ENCODE measurements at places on chromosomes 3 and 15. TPM values are rescaled to one million over a fixed set of nuclear protein-coding genes. Genes with fewer than 3 reads are reported as not detected.
A peak's percentile ranks its signal among the peaks of the same experiment; 100 is the strongest.

DNA sequence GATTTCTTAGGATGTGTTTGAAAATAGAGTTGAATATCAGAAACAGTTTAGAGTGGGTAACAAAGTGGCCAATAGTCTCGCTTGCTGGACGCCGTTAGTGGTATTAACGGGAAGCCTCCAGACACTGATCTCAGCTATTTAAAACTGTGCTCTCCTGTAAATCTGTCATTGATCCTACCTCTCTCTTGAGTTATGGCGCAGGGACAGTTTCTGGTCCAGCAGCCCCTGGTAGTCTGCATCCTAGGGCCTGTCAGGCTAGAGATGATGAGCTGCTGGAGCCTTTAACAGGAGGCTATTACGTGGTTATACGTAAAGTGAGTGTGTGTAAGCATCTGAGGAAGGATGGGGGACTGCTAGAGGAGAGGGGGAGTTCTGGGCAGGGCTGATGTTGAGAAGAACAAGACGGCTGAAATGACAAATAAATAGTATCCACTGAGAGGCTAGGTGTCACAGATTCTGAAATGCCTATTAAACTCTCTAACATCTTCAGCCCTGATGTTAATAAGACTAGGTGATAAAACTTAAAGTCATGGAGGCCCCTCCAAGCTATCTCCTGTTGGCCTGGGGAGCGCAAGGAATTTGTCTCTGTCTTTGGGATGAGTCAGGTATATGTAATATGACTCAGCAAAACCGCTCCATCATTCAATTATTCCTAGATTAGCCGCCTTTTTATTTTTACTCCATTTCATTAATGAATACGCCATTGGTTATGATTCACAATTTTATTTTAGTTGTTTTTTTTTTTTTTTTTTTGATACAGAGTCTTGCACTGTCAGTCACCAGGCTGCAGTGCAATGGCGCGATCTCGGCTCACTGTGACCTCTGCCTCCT is 155.7 kb downstream of the GREM1 start:
- DNase-seq: no peak

DNA sequence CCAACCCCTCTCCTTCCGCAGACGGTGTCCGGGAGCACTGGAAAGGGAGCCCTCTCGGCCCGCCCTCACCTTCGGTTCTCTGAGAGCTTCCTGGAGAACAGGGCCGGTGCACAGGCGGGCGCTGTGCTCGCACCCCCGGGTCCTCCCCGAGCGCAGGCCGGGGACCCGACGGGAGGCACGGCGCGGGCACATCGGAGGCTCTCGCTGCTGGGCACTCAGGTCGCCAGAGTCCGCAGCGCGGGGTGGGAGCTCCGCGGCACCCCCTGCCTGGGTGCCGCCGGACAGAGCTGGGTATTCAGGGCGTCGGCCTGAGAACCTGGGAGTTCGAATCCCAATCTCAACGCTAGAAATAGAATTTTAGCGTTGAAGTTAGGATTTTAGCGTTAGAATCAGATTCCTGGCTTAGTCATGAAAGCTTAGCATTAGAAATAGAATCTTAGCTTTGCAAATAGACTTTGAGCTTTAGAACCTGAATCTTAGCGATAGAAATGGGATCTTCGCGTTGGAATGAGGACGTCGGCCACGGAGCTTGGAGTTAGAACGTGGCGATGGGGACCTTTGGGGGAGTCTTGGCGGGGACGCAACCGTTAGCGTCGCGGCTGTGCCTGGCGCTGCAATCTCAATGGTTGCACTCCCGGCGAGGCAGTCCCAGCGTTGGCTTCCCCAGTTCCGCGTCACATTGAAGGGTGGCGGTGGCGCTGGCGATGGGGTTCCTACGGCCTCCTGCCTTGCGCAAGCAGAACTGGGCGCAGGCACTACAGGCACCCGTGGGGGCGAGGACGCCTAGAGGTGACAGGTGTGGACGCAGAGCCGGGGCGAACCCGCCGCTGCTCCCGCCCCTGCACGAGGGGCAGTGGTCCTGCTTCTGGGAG is 549 bp downstream of the TRH start:
- DNase-seq: peak; percentile 35

DNA sequence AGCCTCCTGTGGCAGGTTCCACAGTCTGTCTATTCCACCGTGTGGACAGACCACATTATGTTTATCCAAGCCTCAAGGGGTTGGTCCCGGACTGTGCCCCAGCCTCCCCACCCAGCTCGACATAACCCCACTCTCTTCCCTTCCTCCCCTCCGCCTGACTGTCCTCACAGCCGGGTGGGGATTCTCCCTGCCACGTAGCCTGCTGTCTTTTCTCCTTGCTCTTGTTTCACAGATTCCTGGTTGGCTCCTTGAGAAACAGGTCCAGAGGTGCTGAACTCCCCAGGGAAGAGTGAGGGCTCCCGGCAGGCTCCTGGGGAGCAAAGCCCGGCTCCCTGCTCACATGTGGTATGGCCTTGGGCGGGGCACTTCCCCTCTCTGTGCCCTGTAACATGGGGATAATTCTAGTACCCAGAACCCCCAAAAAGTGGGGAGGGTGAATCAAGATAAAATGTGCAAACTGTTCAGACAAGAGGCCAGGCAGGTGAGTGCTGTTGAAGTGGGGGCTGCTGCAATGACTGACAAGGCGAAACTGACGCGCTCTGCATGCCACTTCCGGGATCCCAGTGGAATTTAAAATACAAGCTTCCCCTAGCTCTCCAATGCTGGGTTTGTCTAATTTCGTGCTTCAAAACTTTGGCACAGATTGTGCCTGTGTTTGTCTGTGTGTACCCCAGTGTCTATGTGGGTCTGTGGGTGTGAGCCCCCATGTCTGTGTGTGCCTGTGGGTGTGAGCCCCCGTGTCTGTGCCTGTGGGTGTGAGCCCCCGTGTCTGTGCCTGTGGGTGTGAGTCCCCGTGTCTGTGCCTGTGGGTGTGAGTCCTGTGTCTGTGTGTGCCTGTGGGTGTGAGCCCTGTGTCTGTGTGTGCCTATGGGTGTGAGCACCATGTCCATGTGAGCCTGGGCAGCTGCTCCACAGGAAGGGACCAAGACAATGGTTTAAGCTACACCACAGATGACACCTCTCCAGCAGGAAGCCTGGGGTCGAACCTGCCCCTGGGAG is 160.6 kb upstream of the IQSEC1 start:
- no peak for DNase-seq

DNA sequence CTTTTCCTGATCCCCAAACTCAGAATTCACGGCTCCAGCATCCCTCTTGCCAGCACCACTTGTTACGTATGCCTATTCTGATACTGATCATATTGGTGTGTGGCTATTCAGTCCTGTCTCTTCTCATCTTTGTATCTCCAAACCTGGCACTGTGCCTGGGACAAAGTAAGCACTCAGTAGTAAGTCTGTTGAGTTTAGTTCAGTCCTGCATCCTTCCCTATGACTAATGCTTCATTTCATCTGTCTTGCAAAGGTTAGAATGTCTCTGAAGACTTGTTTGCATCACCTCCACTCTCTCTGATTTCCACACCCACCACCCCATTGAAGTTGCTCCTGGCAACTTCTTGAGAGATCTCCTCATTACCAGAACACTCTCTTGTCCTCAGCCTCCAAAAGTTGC is 80.3 kb downstream of the HMG20A start:
- DNase-seq: no peak

DNA sequence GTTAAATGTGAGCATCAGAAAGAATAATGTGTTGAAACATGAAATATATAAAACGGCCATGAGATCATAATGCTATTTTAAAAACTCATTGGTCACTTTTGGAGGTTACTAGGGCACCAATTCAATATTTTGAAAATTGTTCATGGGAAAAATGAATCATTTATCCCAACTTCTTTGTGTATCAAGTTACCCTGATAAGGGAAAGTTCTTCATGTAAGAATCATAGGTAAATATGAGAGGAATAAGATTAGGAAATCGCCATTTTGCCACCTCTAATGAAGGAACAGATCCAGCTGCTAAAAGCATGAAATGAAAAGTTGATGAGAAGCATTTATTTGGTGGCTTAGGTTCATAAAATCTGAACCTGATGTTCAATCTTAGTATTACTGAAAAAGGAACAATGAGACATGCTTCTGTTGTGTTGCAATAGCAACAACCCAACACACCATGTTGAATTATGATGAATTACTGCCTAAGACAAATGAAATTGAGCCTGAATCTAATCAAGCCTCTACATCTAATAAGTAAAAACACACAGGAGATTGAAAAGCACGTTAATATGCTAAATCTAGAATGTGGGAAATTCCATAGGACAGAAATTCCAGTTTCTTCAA is 32.5 kb downstream of the ABHD5 start:
- no peak for DNase-seq

GRCh38 chr3:196463478-196463756 is 31.2 kb upstream of the UBXN7 start:
- no peak for DNase-seq

DNA sequence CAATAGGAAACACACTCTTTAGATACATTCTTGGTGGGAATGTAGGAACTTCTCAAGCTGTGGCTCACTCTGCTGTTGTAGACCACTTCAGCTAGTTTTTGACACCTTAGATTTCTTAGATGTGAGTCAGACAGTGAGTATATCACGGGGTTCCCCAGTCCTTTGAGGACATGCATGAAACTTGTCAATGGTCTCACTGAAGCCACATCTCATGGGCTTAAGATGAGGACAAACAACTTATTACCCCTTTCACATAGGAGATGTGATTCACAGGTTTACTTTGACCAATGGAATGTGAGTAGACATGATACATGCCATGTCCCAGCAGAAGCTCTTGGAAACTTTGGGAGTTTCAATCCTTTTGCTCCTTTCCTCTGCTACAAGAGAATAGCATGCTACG is 325.5 kb downstream of the CHST2 start:
- DNase-seq: no peak

DNA sequence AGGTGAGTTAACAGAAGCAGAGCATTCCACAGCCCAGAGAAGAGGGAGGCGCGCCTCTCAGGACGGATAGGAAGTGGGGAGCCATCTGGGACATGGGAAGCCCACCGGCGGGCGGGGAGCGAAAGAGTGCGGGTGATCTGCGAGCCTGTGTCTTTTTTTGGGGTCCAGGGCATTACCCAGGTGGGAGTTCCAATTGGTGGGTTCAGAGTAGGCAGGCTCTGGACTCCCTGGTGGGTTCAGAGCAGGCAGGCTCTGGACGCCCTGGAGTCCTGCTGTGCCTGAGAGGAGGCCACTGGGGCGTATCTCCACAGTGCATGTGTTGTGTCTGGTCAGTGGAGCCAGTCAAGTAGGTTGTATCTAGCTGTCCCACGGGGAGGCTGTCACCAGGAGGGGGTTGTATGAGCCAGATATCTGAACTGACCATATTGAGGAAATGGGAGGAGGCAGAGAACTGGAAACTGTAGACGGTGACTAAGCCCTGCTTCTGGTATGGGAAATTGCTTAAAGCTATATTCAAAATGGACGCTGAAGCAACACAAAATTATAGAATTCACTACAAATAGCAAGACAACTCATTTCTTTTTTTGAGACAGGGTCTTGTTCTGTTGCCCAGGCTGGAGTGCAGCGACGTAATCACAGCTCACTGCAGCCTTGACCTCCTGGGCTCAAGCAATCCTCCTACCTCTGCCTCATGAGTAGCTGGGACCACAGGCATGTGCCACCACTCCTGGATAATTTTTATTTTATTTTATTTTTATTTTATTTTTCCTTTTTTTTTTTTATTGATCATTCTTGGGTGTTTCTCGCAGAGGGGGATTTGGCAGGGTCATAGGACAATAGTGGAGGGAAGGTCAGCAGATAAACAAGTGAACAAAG is 34.5 kb upstream of the CHST2 start:
- no peak for DNase-seq

- no peak for DNase-seq
These were observed 48.2 kb upstream of the TNK2 start for GRCh38 chr3:195956577-195956976.

DNA sequence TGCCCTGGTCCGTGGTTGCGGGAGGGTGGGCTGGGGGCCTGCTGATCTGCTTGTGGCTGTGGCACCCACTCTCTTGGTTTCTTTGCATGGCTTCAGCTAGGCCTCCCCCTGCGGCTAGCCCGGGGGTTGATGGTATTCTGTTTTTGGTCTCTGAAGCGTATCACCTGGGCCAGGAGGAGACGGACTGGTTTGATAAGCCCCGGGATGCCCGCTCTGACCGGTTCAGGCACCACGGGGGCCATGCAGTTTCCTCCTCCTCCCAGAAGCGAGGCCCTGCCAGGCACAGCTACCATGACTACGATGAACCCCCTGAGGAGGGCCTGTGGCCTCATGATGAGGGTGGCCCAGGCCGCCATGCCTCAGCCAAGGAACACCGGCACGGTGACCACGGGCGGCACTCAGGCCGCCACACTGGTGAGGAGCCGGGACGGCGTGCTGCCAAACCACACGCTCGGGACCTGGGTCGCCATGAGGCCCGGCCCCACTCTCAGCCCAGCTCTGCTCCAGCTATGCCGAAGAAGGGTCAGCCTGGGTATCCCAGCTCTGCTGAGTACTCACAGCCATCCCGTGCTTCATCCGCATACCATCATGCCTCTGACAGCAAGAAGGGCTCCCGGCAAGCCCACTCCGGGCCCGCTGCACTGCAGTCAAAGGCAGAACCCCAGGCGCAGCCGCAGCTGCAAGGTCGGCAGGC is 11.3 kb upstream of the APEH start:
- no peak for DNase-seq

GRCh38 chr3:15787941-15788340 is 9.8 kb downstream of the ANKRD28 start:
- DNase-seq: no peak

GRCh38 chr15:67685716-67686115 is 139.6 kb upstream of the SKOR1 start:
- DNase-seq: no peak

GRCh38 chr3:159513867-159514380 is 474.7 kb upstream of the IL12A start:
- no peak for DNase-seq

- no peak for DNase-seq
These were observed 36.3 kb downstream of the SERPINI2 start for GRCh38 chr3:167437428-167438139.

DNA sequence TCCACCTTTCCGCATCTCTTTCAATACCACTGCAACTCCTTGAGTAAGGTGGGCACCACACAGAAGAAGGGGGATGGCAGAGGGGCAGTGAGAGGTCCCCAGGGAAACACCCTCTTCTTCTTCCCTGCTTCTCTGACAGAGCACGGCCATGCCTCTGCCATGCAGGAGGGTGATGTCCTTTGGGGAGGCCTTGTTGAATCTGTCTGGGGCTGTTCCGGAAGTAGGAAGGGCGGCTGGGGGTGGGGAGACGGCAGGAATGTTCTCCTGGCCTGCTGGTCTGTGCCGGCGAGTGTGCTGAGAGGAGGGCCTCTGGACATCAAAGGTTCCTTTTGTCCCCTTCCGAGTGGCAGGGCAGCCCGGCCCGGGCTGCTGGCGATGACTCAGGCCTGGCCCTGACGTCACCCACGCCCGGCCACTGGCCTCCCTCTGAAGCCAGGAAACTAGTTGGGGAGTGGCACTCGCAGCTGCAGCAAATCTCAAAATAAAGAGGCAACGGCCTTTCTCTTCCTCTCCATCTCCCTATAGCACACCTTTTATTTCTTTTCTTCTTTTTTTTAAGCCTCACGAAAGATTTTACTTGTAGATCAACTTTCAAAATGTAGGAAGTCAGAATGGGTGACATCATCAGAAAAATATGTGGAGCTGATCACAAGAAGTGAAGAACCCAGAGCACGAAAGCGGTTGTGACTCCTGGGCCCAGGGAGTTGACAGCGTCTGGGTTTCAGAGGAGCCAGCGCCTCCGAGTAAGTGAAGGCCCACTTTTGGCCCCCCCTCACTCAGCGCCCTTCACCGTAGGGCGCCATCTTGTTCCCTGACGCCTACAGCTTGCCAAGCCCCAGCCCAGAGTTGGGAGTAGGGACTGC is at the start of gene ZBTB38:
TSS of gene ZBTB38 (plus strand) at position 443 of the 863 bp plus-strand sequence. CDS start 73,885 bp downstream, outside the sequence.
- DNase-seq: peak; percentile 90

ZNF860 gene
- 0.28 TPM for total RNA-seq

OR5K3 gene
- not detected for total RNA-seq

LMCD1 gene
- total RNA-seq: 50.6 TPM

RFT1 gene
- total RNA-seq: 5.7 TPM
